Fibroblast of skin of abdomen (primary cell): ENCODE measurements at places on chromosomes 2 and 18.
A peak's percentile ranks its signal among the peaks of the same experiment; 100 is the strongest.

DNA sequence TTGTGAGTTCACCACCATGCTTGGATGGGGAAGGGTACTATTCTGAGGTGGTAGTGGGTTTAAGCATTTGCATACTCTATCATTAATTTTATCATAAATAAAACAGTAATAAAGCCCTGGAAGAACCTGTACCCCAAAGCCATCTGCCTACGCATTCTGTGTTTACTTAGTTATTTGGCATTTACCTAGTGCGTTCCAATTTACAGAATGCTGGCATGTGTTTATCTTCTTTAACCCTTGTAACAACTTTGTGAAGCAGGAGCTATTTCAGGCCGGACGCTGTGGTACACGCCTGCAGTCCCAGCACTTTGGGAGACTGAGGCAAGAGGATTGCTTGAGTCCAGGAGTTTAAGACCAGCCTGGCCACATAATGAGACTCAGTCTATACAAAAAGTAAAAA is 17.8 kb upstream of the ODC1 start:
- no peak for DNase-seq

DNA sequence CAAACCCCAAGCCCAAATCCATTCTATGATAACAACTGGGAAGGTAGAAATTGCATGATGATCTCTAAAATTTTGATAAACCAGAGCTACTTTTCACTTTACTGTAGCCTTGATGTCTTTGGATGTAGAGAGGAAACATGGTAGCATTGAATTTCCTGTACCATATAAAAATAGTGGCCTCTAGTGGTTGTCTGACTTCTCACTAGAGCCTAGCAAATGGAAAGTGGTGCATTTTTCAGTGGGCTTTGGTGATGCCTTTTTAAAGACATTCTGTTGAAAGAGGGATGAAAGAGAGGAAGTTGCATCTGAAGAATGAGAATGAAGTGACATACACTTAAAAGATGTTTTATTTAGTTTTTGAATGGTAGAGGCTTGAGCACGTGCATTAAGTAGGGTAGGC is 662.2 kb downstream of the XIRP2 start:
- DNase-seq = peak; percentile 18

DNA sequence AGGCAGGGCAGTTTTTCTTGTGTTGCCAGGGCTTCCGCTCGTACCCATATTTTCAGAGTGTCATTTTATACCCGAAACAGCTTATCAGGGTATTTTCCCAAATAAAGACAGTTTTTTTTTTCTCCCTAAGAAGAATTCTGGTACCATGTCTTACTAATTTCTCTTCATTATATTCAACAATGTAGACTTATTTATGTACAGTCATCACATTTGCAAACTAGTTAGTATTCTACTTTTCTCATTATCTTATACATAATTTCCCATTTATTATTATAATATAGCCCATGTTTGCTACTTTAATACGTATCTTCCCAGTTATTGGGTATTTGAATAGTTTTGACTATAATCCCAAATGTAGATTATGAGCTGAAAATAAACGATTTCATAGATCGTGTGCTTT is 36.5 kb upstream of the PAIP2B start:
- DNase-seq = no peak

- peak; percentile 81 for DNase-seq
Measured at GRCh38 chr2:224869601-224870233, 153.6 kb upstream of the CCDC195 start.

DNA sequence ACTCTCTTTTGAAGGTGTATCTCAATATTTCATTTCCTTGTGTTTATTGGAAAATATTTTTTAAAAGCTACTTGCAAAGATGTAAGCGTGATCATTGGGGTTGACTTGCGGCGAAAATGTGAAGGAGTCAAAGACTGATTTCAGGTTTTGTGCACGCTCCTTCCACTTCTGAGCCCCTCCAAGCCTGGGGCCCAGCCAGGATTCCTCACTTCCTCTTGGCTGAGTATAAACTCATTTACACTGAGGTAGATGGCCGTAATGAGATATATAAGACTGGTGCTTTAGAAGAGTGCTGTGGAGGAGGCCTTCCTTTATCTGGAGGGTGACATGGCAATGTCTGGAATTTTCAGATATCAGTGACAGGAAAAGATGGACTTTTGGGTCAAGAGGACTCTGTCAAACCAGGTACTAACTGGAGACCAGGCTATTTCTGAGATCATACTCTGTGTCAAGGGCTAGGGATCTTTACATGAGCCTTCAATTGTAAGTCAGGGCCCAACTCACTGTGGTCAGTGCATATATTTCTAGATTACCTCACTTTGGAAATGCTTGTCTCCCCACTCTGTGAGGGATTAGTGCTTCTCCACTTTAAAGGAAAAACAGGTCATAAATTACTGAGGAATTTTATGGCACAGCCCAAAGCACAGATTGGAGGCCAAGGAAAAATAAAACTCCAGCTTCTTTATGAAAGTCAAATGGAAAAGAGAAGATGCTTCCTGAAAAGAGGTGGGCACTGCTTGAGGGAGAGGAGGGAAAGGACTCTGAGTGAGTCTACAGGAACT is 22.8 kb downstream of the PRKCE start:
- DNase-seq = peak; percentile 78

GRCh38 chr18:46169464-46169941 is 65.3 kb downstream of the HAUS1 start:
- DNase-seq = peak; percentile 81

- no peak for DNase-seq
Measured at GRCh38 chr18:76451396-76452331, 43.4 kb downstream of the ZNF516 start.

GRCh38 chr18:6949800-6950586 is 167.6 kb downstream of the LAMA1 start:
- no peak for DNase-seq

DNA sequence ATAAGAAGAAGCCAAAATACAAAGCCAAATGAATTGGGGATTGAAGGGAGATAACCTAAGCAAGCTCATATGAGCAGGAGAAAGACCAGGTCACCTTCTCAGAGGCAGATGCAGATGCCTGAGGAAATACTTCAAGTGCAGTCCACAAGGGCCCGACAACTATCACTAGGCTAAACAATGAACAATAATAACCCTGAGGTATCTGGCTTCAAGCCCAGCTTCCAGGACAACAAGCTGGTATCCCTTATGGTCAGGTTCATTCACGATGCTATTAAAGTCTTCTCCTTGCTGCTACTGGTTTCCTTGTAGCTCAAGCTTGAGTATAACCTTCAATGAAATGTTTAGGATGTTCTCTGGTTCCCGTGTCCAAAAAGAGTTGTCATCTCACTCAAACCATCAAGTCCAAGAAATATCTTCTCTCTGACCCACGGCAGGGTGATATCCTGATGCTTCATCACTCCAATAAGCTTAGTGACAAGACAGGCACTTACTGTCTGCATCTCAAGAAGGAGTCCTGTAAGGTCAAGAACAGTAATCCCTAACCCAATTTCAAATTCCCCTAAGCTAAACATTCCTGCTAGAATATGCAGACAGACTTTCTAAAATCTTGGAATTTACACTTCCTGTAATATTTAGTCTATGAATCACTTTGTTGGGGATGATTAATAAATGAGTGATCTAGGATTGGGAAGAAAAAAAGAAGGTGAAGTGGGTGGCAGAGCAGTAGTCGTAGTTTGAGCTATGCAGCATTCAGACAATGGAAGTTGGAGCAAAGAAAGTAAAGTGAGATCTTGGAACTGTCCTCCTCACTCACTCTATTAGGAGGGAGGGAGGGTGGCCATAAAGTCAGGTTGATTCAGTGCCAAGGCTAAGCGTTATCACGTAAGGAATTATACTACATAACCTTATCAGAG is 33.1 kb downstream of the CHN1 start:
- peak; percentile 90 for DNase-seq

DNA sequence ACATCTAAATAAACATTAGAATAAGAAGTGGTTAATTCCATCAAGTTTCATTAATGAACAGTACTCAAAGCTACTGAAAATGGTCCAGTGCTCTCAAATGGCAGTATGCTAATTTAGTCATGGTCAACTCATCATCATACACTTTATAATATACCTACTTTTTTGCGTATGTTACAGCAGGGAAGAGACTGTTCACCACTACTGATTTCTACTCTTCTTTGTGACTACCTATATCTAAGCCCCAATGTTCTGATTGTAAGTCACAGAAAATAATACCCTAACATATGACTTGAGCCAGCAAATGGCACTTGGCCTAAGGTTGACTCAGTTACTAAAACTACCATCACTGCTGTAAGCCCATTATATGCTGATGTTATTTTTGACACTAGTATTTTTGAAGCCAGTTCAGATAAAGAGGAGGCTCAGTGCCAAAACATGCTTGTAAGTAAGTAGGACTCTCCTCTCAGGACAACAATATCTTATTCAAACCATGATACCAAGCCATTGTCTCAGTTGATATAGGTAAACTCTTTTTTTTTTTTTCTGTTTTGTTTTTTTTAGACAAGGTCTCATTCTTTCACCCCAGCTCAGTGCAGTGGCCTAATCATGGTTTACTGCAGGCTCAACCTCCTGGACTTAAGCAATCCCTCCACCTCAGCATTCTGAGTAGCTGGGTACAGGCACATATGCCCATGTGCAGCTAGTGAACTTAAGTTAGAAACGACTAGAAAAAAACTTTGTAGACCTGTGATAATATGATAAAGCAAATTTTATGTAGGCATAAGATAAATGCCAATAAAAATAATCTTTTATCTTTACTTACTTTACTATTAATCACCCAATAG is 266.9 kb downstream of the ZNF385B start:
- no peak for DNase-seq

- no peak for DNase-seq
Measured at GRCh38 chr2:201942531-201942930, 91.1 kb upstream of the FZD7 start.

DNA sequence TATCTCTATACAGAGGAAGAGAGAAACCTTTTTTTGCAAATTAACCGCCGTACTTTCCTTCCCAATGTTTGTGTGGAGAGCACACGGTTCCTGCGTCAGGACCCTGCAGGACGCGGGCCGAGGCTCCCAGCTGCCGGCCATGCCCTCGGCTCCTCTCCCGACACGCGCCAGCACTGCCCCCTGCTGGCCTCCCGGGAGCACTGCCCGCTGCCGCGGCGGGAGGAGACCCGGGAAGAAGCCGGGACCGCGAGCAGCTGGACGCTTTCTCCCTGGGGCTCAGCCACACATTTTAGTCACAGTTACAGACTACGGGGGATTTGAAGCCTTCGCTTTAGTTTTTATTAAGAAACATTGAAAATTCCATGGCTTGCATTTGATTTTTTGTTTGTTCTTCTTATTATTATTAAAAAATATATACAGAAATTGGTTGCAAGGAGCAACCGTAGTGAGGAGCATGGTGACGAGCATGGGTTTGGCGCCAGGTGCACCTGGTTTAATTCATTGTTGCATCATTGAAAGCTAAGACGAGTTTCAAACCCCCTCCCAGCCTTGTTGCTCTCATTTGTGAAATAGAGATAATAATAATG is 401.2 kb downstream of the GALR1 start:
- peak; percentile 11 for DNase-seq

- DNase-seq = no peak
Measured at GRCh38 chr2:235845245-235845644, 322.9 kb downstream of the GBX2 start.

DNA sequence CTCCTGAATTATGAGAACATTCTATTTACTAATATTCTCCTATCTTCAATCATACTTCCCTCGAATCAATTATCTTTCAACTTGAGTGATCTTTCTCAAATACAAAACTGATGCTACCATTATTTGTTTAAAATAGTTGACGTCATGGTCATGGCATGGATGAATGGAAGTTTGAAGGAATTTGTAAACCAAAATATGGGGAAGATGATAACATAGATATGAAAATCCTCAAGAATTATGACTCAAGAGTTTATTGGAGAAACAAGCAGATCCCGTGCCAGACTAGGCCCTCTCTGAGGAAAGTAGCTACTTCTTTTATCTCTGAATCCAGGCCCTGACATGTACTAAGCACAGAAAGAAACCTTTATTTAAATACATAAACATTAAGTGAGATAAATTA is 270.4 kb upstream of the MC4R start:
- DNase-seq = no peak

GRCh38 chr2:137955536-137955935 is 8.7 kb upstream of the HNMT start:
- no peak for DNase-seq

DNA sequence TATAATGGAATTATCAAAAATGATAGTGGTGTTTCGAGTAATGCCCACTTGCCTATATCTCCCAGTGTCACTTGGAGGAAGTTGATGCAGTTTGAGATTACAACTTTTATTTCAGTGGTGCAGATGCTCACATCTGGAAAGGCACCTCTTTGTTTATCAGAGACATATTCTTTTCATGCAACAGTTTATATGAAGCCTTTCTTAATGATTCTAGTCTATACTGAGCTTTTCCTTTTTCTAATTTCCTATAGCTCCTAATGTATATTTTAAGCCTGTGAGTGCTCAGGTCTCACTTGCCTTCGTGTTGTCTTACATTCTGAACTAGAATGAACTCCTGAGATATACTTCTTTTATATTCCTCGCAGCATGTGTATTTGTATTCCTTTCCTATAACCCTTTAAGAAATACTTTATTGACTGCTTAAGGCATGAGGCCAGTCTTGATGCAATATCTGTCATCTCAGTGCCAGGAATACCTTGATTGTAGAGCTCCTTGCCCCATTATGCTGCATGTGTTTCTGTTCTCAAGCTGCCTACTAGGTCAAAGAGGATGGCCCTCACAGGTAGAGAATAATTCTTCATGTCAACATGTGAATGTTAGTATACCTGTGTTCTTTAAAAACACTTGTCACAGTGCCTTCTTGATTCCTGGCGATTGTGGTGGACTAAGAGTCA is 52.6 kb downstream of the VRK2 start:
- no peak for DNase-seq

- no peak for DNase-seq
Measured at GRCh38 chr2:155622443-155622842, 710.1 kb downstream of the NR4A2 start.

- peak; percentile 4 for DNase-seq
Measured at GRCh38 chr18:22999212-22999611, 66.1 kb downstream of the RBBP8 start.

- peak; percentile 12 for DNase-seq
Measured at GRCh38 chr2:149606251-149606811, 18.8 kb upstream of the MMADHC start.

DNA sequence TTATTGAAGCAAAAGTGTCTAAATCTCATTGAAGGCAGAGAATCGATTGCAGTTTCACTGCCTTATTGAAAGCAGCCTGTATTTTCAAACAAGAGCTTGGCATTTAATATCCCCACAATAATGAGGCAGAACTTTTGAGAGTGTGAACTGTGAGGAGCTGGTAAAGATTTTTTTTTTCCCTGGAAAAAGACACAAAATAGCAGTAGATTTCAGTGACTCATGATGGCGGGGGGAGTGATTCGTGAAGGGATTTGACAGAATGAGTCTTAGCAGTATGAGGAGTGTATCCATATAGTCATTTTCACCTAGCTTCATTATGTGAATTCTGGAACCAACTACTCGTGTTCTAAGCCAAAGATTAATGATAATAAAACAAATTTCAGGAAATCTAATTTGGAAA is 242.9 kb downstream of the ARL6IP6 start:
- no peak for DNase-seq
